ENCODE measurements at places on chromosomes 3 and 15.

GRCh38 chr3:195811756-195812155, at the start of gene MUC4:
Gene MUC4 (minus strand): TSS chr3:195811929. CDS start chr3:195811817, 112 bp downstream.
- no peak for DNase-seq

- no peak for DNase-seq
Observed at GRCh38 chr3:45693941-45694521, 4.8 kb downstream of the SACM1L start.

DNA sequence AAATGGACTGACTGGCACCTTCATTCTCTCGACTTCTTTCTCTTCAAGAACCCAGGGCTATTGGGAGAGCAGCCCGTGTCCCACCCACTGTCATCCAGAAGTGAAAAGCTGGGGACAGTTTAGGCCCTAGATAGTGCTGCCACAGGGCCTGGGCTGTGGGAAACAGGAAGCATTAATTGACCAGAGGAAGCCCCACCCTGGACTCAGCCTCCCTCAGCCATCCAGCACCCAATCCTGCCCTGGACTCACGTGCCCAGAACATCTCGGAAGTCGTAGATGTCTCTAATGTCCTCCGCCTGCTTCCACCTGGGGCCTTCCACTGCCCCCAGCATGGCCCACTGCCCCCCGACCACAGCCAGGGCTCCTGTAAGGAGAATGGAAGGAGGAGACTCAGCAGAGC, 2.3 kb downstream of the CAMK1 start:
- DNase-seq: no peak

- DNase-seq: no peak
Observed at GRCh38 chr3:21641959-21642358, 109.1 kb downstream of the ZNF385D start.

Data from DMS 273 treated with DMSO at 0.1 percent for 48 hours (cell line).